ENCODE measurements at places on chromosomes 4 and X.

DNA sequence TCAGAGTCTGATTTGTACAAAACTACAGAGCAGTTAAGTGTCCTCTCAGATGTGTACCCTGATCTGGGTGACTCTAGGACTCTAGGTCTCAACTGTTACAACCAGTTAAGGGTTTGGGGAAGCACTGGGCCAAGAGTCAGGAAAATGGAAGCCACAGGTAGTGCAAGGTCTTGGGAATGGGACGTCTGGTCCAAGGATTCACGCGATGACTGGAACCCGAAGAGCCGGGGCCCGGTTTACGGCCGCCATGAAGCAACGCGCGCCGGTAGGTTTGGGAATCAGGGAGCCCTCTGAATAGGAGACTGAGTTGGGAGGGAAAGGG lies 321 bp upstream of the HPRT1 start:
- DNase-seq: no peak

- no peak for DNase-seq
Observed at GRCh38 chr4:182866746-182867145, 50.4 kb downstream of the DCTD start.

DNA sequence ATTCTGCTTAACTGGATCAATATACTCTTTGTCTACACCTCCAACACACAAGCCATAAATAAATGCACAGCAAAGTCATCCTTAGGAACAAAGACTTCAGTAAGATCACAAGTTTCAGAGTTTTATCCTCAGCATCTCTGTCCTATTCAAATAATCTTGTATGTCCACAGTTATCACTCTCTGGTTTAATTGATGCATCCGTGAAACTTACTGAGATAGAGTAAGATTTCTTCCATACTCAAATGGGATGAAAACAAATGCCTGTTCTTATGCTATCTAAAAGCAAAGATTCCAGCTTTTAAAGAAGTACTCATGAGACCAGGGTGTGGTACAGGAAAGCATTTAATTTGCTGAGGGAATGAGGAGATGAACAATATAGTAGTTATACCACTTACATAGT lies 184.6 kb upstream of the SLC7A11 start:
- no peak for DNase-seq

DNA sequence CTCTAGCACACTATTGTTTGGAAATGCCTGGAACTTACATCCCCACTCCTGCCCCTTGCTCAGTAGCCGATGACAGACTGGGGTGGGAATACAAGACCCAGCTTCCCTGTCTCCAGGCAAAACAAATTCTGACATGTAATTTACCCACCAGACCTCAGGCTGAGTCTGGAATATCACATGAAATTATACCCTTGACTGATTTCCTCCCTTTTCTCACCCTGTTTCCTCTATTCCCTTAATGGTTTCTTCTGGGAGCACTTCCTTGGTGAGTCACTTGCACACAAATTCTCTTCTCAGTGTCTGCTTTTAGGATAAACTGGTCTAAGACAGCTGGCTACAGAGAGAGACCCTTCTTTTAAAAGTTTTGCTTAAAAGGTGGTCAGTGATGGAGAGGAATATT lies 65.8 kb upstream of the DIPK2B start:
- no peak for DNase-seq

DNA sequence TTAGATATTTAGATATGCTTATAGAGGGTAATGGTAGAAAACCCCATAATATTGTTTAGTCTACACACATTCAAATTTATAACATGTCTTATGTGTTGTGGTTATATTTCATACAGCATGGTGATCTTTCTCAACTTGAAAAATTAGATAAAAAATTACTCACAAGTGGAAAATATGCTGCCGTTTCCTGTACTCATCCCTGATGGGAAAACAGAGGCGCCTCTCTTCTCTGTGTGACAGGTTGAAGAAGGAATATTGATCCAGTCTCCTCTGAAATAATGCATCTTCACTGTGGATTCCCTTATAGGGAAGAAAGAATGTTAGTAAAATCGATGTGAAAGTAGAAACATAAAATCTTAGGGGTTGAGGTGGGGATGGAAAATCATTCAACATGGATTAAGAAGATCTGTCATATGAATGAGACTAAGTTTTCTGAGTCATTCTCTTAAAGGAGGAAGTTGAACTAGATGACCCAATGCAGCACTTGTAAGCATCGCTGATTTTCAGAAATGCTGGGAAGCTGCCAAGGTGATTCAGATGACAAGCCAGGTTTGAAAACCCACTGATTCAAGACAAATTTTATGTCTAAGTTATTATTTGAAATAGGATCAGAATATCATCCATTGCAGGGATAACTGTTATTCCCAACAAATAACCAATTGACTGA lies 70.7 kb downstream of the ANKRD50 start:
- peak; percentile 15 for DNase-seq

GRCh38 chrX:68684291-68684918 lies 36.9 kb downstream of the STARD8 start:
- DNase-seq: peak; percentile 50

DNA sequence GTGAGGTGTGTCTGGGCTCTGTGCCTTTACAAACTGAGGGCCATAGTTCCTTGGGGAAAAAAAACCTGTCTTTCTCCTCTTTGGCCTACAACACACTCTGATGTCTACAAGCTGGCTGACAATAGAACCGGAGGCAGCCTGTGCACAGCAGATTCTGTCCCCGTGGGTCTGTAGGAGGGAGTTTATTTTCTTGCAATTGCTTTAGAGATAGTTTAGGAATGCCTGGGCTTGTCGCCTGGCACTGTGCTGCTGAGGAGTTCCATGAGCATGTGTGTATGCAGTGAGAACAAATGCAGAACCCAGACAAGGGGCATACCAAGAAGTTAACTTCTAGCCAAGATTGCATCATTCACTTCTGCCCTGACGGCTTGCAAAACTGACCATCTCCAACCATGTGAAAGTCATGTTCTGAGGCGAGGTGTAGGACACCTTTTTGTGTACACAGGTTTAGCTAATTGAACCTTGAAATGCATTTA lies 54.1 kb downstream of the CCNI start:
- DNase-seq: no peak
